ENCODE measurements at places on chromosomes 1 and 21. TPM values are rescaled to one million over a fixed set of nuclear protein-coding genes. Genes with fewer than 3 reads are reported as not detected.

GRCh38 chr1:31782421-31783410 lies 18.6 kb upstream of the ADGRB2 start:
- no peak for DNase-seq

- no peak for DNase-seq
Measured at GRCh38 chr1:92356956-92357355, 58.1 kb downstream of the RPAP2 start.

GRCh38 chr1:8161546-8162105 lies 135.5 kb upstream of the ERRFI1 start:
- DNase-seq, result no peak

GRCh38 chr1:53086491-53087070 lies 24.6 kb downstream of the PODN start:
- no peak for DNase-seq

DNA sequence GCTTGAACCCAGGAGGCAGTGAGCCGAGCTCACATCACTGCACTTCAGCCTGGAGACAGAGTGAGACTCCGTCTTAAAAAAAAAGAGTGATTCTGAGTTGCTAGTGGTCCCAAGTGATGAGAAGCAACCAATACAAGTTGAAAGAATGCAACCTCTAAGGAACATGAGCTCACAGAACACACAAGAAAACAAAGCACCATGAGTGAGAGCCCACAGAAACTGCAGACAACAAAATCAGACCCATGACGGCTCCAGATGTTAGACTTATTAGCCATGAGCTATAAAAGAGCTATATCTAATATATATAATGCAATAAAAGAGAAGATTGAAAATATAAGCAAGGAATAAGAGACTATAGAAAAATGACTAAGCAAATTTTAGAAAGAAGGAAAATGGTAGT lies 50.0 kb downstream of the MATN1 start:
- no peak for DNase-seq

Gene CHIT1
- 2.2 TPM for total RNA-seq
